ENCODE measurements at places on chromosomes 7 and 10. TPM values are rescaled to one million over a fixed set of nuclear protein-coding genes. Genes with fewer than 3 reads are reported as not detected.
A peak's percentile ranks its signal among the peaks of the same experiment; 100 is the strongest.

DNA sequence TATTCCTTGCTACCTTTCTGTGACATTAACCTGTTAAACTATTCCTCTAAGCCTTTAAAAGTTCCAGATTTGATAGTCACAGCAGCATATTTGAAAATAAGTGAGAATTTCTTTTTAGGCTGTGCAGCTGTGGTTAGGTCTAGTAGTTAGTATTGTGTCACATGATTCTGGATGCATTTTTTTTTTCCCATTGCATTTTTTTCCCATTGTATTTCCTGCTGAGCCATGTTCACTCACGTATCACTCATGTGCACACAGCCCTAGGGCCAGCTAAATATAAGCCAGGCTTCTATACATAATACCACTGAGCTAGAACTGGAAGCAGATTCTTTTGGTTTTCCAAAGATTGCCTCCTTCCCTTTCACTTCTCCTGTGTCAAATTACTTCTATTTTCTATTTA lies 37.4 kb downstream of the DNAJC9 start:
- DNase-seq: no peak

DNA sequence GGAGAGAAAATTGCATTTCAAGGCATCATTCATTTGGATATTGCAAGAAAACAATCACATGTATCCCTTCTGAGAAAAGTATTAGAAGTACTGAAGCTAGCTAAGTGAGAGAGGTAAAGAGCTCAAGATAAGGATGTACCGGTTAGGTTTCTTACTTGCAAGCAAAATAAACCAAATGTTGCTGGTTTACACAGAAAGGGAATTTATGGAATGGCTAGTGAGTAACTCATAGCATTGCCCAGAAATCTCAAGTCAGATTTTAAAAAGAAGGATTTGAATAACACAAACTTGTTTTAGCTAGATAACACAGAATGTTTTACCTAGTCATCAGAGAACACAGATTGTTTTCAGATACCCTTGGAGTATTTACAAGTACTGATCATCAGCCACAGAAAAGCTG lies 30.6 kb downstream of the KLHL7 start:
- no peak for DNase-seq

- no peak for DNase-seq
These were observed 128.9 kb downstream of the DOCK1 start for GRCh38 chr10:127034034-127034633.

DNA sequence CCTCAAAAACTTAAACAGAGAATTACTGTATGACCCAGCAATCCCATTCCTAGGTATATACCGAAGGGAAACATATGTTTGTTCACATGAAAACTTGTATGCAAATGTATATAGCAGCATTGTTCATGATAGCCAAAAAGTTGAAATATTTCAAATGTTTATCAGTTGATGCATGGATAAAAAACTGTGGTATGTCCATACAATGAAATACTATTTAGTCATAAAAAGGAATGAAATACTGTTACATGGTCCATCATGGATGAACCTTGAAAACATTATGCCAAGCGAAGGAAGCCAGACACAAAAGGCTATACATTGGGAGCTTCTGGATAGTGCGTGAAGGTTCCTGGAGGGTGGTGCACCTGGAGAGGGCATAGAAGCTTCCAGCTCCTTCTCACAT lies 11.0 kb upstream of the TRA2A start:
- no peak for DNase-seq

- no peak for DNase-seq
These were observed 47.6 kb downstream of the RPS24 start for GRCh38 chr10:78081292-78081691.

GRCh38 chr7:149496642-149497391 lies 792 bp downstream of the ZNF746 start:
- DNase-seq: no peak

- DNase-seq: no peak
These were observed 11.4 kb downstream of the MTURN start for GRCh38 chr7:30146127-30146612.

- DNase-seq: no peak
These were observed 209.9 kb downstream of the SEMA3E start for GRCh38 chr7:83439026-83439425.

- peak; percentile 48 for DNase-seq
These were observed 77.5 kb upstream of the STEAP1B start for GRCh38 chr7:22577470-22578001.

- DNase-seq: no peak
These were observed 162.2 kb upstream of the FAM3C start for GRCh38 chr7:121558288-121558687.

DNA sequence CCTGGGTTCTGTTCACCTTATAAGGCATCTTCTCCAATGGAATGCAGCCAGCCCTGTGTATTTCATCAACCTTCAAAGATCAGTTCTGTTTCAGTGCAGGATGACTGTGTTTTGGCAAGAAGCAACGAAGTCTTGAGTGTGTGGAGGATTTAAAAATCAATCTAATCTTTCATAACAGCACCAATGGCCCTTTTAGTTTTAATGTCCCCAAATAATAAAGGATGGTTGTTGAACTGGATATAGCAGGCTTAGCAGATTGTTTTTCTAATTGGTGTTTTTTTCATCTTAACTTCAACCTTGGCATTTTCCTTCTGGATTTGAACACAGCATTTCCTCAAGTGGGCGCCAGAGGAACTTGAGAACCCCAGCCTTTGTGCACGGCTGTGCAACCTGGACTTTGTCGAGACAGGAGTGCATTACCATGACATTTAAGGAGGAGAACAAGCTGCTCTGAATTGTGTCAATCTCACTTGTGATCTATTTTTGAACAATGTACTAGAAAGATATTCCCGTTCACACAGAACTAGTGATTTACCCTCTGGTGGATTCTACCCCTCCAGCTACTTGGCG lies 313.3 kb upstream of the AKR1E2 start:
- peak; percentile 57 for DNase-seq

- no peak for DNase-seq
These were observed 71.7 kb upstream of the TPK1 start for GRCh38 chr7:144907577-144907976.

GRCh38 chr7:7157177-7157886 lies 25.0 kb upstream of the C1GALT1 start:
- DNase-seq: no peak

- no peak for DNase-seq
These were observed at the start of gene ADARB2 for GRCh38 chr10:1737222-1738061. ADARB2 (minus strand) TSS chr10:1737525.

GRCh38 chr10:71408436-71409225 lies 11.9 kb downstream of the CDH23 start:
- peak; percentile 30 for DNase-seq

DNA sequence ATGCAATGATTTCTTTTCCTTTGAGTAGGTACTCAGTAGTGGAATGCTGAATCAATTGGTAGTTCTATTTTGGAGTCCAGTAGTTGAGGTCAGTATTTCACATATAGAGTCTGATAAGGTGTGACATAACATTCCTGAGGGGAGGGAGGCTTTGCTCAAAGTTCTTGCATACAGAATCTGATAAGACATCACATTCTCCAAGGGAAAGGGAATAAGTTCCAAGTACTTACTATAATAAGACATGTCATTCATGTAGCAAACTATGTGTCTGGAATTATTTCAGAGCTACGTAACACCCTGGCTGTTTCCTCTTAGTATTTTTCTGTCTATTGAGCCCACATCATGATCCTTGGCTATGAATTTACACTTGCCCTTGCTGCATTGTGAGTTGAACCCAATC lies 74.3 kb upstream of the POM121L12 start:
- no peak for DNase-seq

DNA sequence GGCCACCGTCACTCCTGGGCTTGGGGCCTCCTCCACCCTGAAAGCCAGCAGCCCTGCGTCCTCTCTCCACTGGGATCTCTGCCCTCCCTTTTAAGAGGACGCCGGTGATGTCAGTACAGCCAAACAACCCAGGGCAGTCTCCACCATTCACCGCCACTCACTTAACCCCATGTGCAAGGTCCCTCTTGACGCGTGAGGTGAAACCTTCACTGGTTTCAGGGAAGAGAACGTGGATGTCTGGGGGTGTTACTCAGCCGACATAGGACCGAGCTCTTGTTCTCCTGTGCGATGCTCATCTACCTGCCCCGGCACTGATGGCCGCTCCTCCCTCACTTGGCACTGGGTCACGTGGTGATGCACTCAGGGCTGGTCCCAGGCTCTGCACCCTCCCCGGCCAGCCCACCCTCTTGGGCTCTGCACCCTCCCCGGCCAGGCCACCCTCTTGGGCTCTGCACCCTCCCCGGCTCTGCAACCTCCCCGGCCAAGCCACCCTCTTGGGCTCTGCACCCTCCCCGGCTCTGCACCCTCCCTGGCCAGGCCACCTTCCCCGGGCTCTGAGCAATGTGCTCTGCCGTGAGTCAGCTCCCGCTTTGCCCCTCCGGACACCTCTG lies 36.1 kb downstream of the ADGRA1 start:
- DNase-seq: no peak

GRCh38 chr10:131977323-131978096 lies 4.2 kb downstream of the BNIP3 start:
- DNase-seq: no peak

- no peak for DNase-seq
These were observed 28.3 kb upstream of the FOXK1 start for GRCh38 chr7:4653771-4654170.

- no peak for DNase-seq
These were observed 39.6 kb upstream of the SP8 start for GRCh38 chr7:20826243-20826642.

DNA sequence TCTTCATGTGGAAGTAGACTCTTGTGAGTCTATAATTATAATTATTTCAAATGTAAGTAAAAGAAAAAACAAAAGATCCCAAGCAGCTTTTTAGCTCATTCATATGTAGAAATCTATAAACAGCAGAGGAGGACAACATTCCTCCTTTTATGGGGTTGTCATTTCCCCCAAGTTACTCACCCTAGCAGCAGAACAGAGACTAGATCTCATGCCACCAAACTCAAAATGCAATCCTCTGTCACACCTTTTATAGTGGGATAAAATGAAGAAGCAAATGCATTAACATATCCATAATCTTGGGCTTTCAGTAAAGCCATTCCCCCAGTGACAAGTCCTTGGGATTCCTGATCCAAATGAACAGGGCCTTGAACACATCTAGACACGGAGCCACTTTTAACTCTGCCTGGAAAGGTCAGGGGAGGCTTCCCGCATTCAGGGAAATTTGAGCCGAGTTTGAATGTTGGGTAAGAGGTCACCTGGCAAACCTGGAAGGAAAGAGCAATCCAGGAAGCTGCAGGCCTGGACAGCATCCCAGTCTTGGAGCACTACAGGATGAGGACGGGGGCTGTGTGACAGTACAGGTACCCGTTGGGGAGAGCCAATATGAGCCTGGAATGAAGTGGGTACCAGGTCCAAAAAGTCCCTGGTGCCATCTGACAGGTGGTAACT lies 76.4 kb downstream of the DOCK4 start:
- no peak for DNase-seq

GRCh38 chr10:72665925-72666324 lies 26.0 kb upstream of the MCU start:
- DNase-seq: no peak

DNA sequence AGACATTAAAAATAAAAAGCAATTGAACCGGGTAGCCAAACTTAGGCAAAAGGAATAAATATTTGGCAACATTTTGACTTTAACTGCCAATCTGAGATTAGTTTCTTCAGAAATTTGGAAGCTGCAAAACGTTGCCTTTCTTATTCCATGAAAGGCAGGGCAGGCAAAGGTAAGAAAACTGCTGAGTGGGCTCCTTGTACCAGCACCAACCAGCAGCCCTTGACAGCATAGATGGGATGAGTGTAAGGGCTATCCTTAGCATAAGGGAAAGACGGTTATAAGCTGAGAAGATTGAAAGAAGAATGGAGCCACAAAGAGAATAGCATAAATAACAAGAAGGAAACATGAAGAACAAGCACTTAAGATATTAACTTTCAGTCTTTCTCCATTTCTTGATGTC lies 28.6 kb downstream of the AP3M1 start:
- no peak for DNase-seq

DNA sequence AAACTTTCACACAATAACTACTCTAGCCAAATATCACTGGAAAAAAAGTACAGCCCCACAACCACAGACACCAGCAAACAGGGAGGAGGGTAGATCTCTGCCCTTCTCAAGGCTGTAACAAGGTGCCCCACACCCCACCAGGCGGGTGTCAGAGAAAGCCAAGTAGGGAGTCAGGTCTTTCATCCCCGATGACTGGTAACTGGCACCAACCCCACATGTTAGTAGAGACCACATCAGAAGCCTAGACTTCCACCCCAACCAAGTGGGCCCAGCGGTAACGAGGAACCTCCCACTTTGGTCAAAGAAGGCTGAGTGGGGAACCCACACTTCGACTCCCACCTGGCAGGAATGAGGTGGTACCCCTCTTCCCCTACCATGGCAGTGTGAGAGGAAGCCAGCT lies 16.4 kb upstream of the RUFY2 start:
- DNase-seq: no peak

GRCh38 chr7:86733783-86734182 lies 90.1 kb downstream of the GRM3 start:
- no peak for DNase-seq

DNA sequence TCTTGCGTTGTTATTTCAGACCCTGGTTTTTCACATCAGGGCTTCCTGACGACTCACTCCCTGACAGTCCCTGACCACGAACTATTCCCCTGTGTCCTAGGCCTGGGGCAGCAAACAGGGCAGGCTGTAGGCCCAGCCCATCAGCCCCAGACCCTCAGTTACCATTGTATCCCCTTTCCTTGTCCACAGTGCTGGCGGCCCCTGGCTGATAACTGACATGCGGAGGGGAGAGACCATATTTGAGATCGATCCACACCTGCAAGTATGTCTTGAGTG lies 50.5 kb upstream of the TRIM8 start:
- no peak for DNase-seq

- DNase-seq: no peak
These were observed 350.0 kb downstream of the CXCL12 start for GRCh38 chr10:44034946-44035345.

- DNase-seq: peak; percentile 58
These were observed 493.4 kb downstream of the TNS3 start for GRCh38 chr7:47088329-47089067.

DNA sequence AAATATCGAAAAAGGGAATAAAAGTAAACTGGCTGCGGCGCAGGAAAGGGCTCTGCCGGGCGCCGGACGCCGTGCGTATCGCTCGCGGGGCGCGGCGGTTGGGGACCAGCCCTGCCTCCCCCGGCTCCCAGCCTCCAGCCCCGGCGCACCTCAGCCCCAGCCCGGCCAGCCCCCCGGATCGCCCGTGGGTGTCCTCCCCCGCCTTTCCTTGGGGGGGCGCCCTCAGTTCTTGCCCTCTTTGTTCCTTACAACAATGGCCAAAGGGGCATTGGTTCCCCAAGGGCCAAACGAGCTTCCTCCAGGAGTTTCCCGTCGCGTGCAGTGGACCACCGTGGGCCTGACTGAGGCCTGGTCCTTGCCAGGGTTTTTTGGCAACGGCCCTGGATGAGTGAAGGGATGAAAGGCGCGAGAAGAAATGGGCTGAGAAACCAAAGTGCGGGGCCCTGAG lies 1.2 kb downstream of the MACROH2A2 start:
- no peak for DNase-seq

The AKR1E2 gene
- total RNA-seq: 10.3 TPM

The CPA5 gene
- total RNA-seq: 0.57 TPM

The LFNG gene
- total RNA-seq: 22.5 TPM

The CFTR gene
- 1.9 TPM for total RNA-seq

The CPN1 gene
- total RNA-seq: not detected

The CRHR2 gene
- 0.34 TPM for total RNA-seq

The GPR146 gene
- total RNA-seq: 8.7 TPM

The PAPOLB gene
- 0.29 TPM for total RNA-seq

The BEND7 gene
- 22.5 TPM for total RNA-seq

The MASTL gene
- 12.6 TPM for total RNA-seq

The TAF6 gene
- total RNA-seq: 47.4 TPM

The TMEM176B gene
- total RNA-seq: 32.7 TPM

The SLC18A3 gene
- not detected for total RNA-seq

The HTR5A gene
- total RNA-seq: not detected

The RAB18 gene
- 99.3 TPM for total RNA-seq

The TRIM50 gene
- not detected for total RNA-seq

All from ureter (tissue), 1 donor.